ENCODE measurements at places on chromosomes 6 and 20. TPM values are rescaled to one million over a fixed set of nuclear protein-coding genes. Genes with fewer than 3 reads are reported as not detected.

Gene CDS2
- 27.2 TPM for total RNA-seq

Gene RIPPLY2
- total RNA-seq = 7.0 TPM

- DNase-seq = no peak
Observed at GRCh38 chr6:90328004-90328403, 31.4 kb upstream of the BACH2 start.

GRCh38 chr6:32836873-32837272, 1.7 kb downstream of the TAP2 start:
- no peak for DNase-seq

DNA sequence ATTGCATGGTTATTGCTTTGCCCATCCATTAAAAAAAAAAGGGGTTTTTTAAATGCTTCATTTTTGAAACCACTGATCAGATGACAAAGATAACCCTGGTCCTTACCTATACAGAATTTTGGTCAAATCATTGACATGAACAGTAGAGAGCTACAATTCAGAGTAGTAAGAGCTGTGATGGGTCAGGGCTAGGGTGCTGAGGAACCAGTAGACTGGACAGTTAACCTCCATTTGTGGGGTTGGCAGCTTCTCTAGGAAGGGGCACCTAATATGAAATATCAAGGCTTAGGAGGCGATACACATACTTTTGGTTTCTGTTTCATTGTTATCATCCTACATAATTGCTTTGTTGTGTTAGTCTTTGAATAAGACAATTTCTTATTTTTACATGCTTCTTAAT, 55.1 kb downstream of the ORC3 start:
- no peak for DNase-seq

DNA sequence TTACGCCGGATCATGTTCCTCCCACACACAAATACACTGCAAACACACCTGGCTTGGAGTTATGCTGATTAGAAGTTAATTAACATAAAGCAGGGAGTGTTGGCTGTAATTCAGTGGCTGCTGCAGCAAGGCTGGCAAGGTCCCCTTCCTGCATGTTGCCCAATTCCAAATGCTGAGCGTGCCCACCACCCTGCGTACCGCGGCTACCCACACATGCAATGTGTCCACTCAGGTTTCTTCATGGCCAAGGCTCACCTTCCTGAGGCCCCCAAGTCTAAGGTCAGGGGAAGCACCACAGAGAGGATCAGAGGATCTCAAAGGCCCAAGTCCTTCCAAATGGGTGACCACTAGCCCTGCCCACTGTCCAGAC, 11.6 kb upstream of the PRND start:
- DNase-seq = no peak

- DNase-seq = no peak
Observed at GRCh38 chr6:98827295-98828159, 6.8 kb upstream of the POU3F2 start.

Gene MMP24
- 0.24 TPM for total RNA-seq

Gene HLA-DMA
- 5.8 TPM for total RNA-seq

DNA sequence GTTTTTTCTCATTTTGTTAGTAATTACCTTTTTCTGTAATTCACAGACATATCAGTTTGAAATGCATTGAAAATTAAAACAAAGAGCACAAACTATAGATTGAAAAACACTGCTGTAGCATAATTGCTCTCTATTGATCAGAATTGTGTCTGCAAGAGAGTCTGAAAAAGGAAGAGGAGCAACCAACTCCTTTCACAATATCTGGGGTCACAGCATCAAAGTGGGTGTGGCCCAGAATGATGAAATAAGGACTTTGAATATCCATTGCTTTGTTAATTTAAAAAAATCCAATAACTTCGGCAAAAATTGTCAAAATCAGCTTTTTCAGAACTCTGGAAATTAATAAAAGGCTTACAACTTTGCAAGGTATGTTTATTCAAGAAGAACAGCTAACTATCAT, 99.2 kb downstream of the MYLK4 start:
- no peak for DNase-seq

Gene NUP43
- total RNA-seq = 30.6 TPM

DNA sequence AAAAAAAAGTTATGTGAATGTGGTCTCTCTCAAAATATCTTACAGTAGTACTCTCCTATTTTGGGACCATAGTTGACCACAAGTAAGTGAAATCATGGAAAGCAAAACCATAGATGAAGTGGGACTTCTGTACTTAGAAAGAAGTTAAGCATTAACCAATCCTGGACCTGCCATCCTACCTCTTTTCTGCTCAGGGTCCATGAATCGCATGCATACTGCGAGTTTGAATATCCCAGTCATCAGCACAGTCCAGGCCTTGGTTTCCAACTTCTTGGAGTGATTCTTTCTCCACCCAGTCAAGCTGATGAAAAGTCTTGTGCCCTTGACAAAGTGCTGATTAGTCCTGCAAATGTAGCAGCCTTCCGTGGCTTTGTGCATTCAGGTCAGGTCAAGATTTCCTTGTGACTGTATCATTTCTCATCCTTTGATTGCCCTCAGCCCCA, 46.0 kb downstream of the RNF217 start:
- DNase-seq = no peak

Gene KIFC1
- 7.5 TPM for total RNA-seq

DNA sequence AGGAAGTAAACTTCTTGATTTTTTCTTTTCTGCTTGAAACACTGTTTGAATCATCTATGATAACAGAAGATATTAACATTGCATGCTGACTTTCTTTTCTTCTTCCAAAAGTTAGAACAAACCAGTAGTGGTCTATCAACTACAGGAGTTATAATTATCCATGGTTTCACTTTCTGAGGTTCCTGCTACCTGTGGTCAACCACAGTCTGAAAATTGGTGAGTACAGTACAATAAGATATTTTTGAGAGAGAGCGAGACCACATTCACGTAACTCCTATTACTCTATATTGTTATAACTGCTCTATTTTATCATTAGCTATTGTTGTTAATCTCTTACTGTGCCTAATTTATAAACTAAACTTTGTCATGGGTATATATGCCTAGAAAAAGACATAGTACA, 86.1 kb downstream of the MAP7 start:
- no peak for DNase-seq

DNA sequence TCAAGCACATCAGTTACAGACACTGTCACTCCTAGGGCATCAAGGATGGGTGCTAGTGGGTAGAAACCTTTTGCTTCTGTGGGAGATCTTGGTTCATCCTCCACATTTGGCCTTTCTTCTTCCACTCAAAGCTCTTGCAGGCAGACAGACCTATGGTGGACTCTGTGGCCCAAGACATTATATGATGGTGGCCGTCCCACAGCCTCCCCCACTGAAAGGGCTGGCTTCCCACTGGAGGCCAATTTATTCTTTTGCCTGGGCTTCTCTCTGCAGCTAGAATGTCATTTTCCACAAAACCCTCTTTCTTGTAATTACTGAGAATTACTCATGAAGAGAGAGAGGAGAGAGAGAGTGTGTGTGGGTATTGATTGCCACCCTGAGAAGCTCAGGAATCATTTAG, 43.8 kb downstream of the CD40 start:
- DNase-seq = no peak

DNA sequence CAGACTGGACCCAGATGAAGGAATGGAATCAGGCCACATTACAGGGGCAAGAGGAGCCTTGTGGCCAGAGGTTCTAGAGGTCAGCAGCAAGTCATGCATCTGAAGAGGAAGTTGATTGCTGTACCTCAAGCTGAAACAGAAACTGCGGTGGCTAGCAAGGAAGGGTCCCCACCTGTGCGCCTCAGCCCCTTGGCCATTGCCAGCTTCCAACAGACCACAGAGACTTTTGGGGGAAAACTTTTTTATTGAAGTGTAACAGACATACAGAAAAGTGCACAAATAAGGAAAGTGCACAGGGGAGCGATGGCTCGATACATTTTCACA, 26.8 kb upstream of the SLC9A8 start:
- no peak for DNase-seq

Gene PPP1R11
- 8.9 TPM for total RNA-seq

Gene SIRPD
- total RNA-seq = 4.3 TPM

DNA sequence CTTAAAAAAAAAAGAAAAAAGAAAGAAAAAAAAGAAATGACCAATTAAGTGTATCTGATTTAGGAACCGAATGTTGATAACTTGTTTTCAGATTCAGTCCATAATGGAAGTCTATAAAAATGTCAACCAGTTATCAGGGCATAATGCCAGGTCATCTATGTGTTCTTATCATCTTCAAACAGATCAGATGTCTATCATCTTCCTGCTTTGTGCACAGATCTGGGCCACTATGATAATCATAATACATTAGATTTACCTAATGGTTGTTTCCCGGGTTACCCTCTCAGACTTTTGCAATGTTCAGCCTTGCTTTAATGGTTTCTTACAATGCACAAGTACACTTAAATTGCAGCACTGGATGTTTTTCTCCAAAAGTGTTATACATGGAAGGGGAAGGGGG, 100.6 kb downstream of the NKAIN2 start:
- DNase-seq = no peak

- peak; percentile 68 for DNase-seq
Observed at GRCh38 chr6:43951063-43951755, 176.0 kb downstream of the MRPL14 start.

Gene GMPR
- total RNA-seq = 35.2 TPM

DNA sequence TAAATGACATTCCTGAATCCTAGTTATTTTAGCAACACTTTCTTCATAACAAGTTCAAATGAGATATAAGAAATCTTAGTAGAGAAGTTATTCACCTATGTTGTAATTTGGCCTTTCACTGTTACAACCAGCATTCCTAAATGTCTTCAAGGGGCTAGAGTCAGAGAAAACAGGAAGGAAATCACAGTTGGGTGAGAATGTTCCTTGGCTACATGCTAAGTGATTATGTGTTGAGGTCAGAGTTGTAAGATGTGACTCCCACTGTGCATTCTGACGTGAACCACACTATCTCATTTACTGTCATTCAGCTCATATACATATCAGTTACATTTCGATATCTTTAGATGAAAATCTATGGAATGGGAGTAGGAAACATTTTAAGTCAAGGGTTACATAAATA, 51.0 kb upstream of the MLIP start:
- no peak for DNase-seq

DNA sequence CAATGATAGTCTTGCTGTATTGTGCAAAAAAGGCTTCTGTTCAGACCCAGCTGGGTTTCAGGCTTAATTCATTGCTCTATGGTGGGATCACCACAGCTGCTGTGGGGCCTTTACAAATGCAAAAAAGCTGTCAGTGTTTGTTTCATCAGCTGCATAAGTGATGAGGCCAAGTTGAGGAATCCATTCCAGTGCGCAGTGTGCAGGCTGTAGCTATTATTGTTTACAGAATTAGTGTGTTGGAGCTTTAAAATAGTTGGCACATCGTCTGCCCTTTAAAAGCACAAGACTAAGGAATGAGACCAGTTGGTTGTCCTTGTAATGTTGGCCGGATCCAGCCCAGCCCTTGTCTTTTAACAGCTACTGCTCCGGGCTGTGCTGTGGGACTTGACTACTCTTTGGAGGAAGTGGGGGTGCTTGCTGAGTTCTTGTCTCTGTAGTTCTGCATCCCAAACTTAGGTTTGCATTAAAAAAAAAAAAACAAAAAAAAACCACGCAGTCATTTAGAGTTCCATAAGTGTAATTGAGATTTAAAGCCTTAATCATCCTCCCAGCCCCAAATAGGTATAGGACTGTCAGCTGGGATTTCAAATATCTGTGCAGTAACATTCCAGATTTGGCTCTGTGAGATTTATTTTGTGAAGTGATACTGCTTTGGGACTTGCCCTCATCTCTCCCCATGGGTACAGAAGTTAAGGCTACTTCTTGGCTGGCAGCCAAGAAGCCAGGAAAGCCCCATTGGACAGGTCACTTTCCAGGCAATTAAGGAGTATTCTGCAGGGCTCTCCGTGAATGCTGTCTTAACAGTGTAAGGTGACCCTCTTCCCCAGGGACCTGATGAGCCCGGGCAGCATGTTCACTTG, 19.3 kb downstream of the JARID2 start:
- DNase-seq = no peak

DNA sequence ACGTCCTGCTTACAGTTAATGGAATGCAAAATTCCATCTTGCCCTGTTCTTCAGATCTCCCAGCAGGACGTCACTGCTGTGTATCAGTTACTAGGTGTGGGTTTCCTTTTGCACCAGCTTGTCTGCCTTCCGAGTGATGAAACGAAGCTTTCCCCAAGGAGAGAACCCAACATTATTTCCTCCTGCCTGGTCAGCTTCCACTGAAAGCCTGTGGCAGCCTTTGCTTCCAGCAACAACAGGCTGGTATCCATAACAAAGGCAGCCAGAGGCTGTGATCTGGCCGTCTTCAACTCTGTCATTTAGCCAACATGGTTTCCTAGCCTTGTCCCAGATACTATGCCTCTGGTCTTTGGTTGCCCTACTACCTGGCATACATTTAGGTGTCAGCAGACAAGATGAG, 78.9 kb upstream of the HEY2 start:
- DNase-seq = peak; percentile 86

Gene TRIM10
- 4.3 TPM for total RNA-seq

DNA sequence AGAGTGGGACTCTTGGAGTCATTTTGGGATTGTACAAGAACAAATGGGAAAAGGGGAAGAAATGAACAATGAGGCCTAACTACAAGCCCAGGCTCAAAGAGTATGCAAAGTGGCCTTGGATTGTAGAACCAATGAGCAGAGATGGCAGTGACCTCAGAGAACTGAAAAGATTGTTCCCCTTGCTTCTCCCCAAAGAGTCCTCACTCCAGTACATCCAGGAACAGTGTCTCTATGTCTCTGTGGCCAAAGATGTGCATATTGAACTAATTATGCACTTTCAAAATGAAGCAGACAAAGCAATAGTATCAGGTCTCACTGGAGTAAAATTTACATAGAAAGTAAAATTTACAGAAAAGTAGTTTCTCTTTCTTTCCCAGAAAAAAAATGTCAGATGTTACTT, 81.0 kb downstream of the SMLR1 start:
- DNase-seq = no peak

DNA sequence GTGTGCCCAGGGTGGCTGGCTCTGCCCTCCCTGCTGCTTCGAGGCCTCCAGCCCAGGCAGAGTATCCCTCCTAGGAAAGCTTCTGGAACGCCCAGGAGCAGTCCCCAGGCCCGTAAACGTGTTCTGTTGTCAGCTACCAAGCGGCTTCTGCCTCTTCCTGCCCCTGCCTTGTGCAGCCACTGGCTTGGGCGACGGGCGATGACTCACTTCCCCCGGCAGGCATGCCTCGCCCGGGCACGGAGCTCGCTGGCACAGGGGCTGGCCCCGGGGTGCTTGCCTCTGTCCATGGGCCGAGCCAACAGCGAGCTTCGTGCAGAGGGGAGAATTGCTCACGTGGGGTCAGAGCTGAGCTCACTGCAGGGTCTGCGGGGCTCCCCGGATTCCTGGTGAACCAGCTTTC, 86.7 kb upstream of the THBS2 start:
- DNase-seq = no peak

- DNase-seq = no peak
Observed at GRCh38 chr6:90495216-90495817, 91.6 kb downstream of the MAP3K7 start.

- DNase-seq = peak; percentile 24
Observed at GRCh38 chr6:142902636-142903053, 42.3 kb downstream of the HIVEP2 start.

Gene TSPYL4
- 16.6 TPM for total RNA-seq

Data from umbilical cord (tissue), 2 donors.